ENCODE measurements at places on chromosomes 1 and 21.
A peak's percentile ranks its signal among the peaks of the same experiment; 100 is the strongest.

- no peak for DNase-seq
Measured at GRCh38 chr21:45306832-45307571, 19.3 kb upstream of the POFUT2 start.

DNA sequence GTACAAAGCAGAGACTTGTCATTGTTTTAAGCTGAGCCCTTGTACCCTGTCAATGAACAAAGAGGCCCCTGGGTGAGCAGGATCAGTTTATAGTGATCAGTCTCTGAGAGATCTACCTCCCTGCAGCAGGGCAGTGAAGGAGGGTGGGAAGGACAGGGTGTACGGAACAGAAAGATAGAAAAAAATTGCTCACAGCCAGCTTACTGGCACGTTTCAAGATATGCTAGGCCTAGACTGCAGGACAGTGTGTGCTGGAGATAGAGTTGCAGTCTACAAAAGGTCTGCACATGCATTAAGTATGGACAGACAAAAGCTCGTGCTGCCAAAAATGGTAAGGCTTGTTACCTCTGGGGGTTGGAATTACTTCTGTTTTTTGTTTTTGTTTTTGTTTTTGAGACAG is 34.6 kb downstream of the OVAAL start:
- no peak for DNase-seq

DNA sequence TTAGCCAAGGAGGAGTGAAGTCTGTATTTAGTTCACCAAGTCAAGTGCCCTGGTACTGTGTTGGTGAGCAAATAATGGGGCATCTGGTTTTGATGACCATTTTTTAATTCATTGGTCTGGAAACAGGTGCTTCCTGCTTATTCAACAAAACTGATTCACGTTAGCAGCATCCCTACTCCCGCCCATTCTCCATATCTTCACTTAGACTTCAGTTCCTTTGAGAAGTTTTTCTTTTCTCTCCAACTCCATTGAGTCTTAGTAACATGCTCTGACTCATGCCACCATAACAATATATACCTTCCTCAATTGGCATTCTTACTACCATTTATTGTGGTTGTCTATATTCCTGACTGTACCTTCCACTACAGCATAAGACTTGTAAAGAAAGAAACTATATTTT is 468.9 kb downstream of the DPYD start:
- no peak for DNase-seq

- no peak for DNase-seq
Measured at GRCh38 chr1:209678981-209679539, 3.8 kb downstream of the G0S2 start.

GRCh38 chr1:214700437-214700836 is 97.4 kb downstream of the CENPF start:
- DNase-seq, result no peak

- no peak for DNase-seq
Measured at GRCh38 chr1:101107496-101108110, 82.0 kb upstream of the DPH5 start.

DNA sequence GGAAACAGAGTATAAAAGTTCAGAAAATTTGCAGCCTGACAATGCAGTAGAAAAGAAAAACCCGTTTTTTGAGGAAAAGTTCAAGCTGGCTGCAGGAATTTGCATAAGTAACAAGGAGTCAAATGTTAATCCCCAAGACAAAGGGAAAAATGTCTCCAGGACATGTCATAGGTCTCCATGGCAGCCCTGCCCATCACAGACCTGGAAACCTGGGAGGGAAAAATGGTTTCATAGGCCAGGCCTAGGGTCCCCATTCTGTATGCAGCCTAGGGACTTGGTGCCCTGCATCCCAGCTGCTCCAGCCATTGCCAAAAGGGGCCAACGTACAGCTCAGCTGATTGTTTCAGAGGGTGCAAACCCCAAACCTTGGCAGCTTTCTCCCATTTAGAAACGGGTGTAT is 3.6 kb upstream of the KCNT2 start:
- no peak for DNase-seq

DNA sequence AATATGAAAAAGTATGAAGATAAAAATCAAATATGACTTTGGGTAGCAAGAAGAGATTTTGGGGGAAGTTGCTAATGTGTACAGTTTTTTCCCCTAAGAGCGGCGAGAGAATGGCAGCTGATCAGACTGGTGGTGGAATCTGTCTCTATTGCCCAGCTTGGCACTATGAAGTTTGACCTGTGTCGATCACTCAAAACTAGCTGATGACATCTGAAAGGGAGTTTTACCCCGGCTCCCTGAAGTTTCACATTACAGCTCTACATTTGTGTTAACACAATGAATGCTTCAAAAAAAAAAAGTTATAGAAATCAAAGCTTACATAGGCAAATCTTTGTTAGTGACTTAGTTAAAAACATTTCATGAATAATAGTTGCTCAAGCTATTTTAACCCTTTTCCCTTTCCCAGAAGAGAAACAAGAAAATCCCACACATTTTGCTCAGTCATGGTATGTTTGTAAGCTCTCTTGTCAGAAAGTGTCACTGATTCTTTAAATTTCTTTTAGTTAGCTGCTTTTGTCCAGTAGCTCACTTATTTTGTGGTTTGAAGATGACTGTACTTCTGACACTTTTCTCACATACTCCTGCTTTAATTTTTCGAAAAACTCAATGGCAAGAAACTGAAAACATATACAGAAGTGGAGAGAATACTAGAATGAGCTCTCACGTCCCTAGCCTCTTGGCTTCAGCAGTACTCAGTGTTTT is 41.3 kb downstream of the DYRK1A start:
- DNase-seq, result no peak

DNA sequence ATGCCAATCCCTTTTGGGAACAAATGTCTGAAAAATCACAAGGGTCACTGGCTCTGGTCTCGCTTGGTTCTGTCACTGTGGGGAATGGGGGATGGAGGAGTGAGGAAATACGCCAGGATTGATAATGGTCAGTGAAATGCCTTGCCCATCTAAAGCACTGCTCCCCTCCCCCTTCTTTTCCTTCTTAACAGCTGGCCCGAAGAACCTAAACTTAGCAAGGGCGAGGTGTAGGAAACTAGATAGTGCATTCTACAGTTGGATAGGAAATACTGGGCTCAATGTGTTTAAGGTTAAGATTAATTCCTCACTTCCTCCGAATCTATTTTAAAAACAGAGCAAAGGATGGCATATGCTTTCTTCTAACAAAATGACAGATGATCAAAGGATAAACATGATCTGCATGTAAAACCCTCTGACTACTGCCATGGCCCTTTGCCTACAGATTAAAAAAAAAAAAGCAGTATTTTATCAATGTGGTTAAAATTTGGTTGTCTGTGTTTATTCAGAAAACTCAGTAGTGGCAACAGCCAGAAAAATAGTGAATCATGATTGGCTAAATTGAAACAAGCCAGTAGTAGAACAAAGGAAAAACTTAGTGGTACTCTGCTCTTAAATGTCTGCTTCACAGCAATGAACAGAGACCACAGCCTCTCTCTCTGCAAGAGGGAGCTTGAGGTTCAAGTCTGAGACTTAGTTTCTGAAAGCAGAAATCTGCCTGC is 86.1 kb upstream of the VAV3 start:
- DNase-seq, result peak; percentile 7

DNA sequence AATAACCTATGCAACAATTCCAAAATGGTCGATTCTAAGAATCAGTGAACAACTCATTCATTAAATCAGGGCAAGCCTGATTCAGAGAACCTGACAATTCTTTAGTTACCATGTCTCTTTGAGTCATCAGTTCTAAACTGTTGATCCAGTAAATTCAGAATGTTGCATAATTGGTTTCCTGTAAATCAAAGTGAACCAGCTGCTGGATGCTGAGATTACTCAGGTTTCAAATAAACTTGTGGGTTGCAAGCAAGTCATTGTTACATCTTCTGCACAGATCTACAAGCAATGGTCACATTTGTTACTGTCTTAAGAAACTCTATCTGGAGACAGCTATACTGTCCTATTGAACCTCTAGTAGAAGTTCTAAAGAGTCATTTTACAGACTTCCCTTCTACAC is 16.5 kb downstream of the PLA2G2D start:
- DNase-seq, result no peak

- DNase-seq, result no peak
Measured at GRCh38 chr1:95685081-95685480, 451.1 kb downstream of the RWDD3 start.

DNA sequence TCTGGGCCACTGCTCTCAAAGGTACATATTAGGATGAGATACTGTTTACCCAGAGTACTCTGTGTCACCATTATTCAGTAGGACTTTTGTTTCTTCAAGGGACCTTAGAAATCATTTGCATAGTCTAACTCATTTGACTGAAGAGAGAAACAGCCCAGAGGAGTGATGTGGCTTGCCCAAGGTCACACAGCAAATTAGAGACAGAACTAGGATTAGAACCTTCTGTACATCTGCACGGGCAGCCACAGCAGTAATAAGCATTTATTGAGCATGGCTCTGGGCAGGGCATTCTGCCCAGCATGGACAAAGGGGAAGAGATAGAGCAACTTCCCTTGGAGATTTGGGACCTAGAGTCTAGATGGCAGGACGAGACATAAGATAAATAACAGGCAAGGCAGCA is 5.7 kb upstream of the NHLH1 start:
- DNase-seq, result no peak

DNA sequence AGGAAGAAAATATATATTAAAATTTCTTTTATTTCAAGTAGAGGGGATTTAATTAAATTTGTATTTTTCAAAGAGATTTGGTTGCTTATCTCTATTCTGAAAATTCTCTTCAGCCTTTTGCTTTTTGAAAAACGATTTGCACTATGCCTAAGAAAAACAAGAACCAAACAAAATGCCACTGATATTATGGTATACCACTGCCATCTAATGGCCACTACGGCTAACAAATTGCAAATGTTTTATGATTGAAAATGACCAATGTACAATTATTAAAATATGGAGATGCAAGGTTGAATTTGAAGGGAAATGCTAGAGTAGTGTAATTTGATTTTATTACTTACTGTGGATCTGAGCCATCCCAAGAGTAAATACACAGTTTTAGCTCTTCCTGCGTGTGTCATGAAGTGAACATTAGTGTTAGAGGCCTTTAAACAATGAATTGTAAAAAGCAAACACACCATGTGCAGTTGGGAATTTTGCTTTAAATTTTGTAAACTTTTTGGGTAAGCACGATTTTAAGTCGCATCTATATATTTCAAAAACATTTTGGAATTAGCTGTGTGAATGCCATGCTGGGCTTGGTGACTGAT is 137.4 kb upstream of the USP25 start:
- peak; percentile 14 for DNase-seq

GRCh38 chr1:31712630-31713029 is 8.8 kb upstream of the COL16A1 start:
- no peak for DNase-seq

- no peak for DNase-seq
Measured at GRCh38 chr1:219806642-219807041, 121.7 kb downstream of the SLC30A10 start.

DNA sequence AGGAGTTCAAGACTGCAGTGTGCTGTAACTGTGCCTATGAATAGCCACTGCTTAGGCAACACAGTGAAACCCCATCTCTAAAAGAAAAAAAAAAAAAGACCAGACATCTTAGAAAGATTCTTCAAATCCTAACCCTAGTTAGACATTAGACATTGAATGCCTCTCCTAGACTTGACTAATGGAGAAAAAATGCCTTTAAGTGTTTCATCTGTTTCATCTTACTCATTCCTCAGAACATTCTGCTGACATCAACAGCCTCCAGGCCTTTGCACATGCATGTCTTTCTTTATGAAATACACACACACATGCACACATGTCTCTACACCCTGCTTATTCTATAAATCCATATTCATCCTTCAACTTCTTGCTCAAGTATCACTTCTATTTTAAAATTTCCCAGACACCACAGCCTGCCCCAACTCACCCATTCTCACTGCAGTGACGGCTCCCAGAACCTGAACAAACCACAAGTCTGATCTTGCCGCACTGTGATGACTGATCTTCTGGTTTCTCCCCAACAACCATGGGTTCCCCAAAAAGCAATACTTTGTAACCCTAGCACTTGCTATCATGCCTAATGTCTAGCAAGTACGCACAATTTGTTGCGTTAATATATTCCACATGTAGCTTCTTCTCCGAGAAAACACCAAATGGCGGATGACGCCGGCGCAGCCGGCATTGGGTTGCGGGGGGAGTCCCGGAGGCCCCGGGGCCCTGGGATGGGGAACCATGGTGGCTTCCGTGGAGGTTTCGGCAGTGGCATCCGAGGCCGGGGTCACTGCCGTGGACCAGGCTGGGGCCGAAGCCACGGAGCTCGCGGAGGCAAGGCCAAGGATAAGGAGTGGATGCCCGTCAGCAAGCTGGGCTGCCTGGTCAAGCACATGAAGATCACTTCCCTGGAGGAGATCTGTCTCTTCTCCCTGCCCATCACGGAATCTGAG is 37.4 kb downstream of the LRRC52 start:
- no peak for DNase-seq

- DNase-seq, result no peak
Measured at GRCh38 chr1:93528412-93528811, 80.5 kb downstream of the FNBP1L start.

DNA sequence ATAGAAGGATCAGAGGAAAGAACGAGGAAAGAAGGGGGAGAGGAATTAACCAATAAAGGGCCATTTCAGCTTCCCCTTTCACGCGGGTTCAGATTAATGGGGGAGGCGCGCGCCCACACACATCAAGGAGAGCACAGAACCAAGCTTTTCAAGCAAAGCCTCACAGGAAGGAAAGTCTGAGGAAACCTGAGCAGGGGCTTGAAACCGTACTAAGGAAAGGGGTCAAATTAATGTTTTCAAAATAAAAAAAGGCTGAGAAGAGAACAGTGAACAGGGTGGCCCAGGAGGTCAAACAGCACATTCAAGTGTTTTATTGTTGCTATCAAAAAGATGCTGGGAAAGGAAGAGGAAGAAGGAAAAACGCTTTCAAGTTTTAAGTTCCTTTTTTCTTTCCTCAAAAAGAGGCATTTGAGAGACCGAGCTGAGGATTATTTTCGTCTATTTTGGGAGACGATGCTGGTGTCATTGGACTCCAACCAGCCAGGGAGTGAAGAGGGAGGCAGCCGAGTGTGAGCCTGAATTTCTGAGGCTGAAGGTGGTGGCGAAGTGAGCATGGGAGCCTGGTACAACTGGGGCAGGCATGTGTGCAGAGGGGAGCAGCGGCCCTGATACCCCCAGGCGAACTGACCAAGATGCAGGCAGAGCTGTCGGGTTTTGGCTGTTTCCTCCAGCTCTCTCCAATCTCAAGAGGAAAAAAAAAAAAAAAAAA is 88.4 kb downstream of the PROX1 start:
- DNase-seq, result no peak

- no peak for DNase-seq
Measured at GRCh38 chr1:203178083-203178482, 2.5 kb upstream of the MYBPH start.

DNA sequence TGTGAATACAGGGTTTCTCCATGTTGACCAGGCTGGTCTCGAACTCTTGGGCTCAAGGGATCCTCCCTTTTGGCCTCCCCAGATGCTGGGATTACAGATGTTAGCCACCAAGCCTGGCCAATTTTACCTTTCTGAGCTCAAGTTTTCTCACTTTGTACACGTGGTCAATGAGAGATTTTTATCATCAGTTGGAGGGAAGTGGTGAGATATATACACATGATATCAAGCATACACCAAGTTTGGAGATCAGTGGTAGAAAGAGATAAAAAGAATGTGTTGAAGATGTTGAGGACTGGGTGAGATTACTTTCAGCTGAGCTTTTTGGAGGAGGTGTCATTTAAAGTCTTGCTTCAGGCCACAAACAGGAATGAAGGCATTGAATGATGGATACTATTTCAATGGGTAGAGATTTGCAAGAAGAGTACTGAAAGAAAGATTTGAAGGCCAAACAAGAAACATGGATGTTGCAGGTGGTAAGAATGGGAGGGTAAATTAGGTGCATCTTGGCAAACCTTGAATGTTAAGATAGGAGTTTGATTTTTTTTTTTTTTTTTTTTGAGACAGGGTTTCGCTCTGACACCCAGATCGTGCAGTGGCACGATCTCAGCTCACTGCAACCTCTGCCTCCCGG is 3.0 kb upstream of the SESN2 start:
- DNase-seq, result no peak

GRCh38 chr1:173682184-173682583 is 12.5 kb upstream of the ANKRD45 start:
- DNase-seq, result no peak
